ENCODE measurements at places on chromosomes 5 and 9.

- peak; percentile 2 for DNase-seq
Measured at GRCh38 chr5:5523066-5523505, 100.6 kb downstream of the ICE1 start.

DNA sequence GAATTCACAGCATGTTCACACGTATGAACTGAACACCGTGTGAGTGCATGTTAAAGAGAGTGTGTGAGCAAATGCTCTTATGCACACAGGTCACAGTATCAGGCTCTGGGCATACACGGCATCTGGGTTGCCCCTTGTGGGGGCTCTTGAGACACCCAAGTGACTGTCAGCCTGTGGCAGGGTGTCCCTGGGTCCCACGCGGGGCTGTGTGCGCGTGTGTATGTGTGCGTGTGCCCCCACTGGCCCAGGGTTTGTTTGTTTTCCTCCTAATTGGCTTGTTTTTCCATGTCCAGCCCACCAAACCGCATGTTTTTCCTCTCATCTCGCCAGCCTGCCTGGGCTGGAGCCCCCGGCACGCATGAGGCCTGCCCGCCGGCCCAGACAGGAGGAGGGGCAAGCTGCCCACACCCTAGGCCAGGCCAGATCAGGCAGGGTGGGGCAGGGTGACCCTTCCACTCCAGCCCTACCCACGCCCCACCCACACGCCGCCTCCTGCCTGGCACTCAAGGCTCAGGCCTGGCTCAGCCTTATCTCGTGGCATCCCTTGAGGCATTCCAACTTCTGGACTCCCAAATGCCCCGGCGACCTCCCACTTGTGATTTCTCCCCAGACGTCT lies 28.8 kb downstream of the CNTFR start:
- DNase-seq: no peak

DNA sequence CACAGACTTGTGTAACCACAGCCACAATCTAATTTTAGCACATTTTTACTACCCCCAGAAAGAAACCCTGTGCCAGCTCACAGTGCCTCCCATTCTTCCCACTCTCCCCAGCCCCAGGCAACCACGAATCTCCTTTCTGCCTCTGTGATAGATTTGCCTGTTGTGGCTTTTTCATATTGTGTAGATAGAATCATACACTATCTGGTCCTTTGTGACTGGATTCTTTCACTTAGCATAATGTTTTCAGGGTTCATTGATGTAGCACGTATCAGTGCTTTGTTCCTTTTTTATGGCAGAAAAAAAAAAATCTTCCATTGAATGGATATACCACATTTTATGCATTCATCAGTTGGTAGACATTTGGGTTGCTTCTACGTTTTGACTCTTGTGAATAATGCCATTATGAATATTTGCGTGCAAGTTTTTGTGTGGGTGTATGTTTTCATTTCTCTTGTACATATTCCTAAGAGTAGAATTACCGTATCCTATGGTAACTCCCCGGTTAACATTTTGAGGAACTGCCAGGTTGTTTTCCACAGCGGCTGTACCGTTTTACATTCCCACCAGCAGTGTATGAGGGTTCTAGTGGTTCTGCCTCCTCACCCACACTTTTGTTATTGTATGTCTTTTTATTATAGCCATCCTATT lies 64.5 kb downstream of the RCL1 start:
- DNase-seq: no peak

GRCh38 chr5:7261049-7261448 lies 134.9 kb upstream of the ADCY2 start:
- DNase-seq: no peak

DNA sequence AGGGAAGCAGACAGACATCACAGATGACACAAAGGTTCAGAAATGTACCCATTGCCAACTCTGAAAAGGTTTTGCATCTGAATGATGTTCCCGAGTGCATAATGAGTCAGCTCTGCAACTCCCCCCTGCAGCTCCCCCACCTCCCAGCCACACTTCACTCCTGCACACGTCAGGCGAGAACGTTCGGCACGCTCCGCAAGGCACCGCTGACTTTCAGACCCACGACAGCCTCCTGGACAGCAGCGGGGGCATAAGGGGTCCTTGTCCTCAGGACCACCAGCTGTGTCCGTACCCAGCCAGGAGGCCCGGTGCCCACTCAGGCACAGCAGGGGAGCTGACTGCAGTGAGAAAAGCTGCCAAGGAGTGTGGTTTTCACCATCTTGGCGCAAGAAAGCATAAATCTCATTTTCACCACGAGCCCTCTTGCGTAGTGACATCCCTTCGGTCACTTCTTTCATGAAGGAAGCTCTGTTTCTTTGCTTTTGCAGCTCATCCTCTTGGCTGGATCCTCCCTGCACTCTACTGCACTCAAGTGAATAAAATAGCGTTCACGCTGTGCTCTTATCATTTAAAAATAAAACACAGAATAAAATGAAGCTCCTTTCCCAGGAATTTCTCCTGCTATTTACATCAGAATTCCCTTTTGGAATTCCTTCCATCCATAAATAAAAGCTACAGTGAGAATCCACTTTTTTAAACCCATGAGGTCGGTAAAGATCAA lies 9.9 kb downstream of the GFPT2 start:
- DNase-seq: peak; percentile 22

- no peak for DNase-seq
Measured at GRCh38 chr5:141757402-141757801, 75.4 kb upstream of the ARAP3 start.

DNA sequence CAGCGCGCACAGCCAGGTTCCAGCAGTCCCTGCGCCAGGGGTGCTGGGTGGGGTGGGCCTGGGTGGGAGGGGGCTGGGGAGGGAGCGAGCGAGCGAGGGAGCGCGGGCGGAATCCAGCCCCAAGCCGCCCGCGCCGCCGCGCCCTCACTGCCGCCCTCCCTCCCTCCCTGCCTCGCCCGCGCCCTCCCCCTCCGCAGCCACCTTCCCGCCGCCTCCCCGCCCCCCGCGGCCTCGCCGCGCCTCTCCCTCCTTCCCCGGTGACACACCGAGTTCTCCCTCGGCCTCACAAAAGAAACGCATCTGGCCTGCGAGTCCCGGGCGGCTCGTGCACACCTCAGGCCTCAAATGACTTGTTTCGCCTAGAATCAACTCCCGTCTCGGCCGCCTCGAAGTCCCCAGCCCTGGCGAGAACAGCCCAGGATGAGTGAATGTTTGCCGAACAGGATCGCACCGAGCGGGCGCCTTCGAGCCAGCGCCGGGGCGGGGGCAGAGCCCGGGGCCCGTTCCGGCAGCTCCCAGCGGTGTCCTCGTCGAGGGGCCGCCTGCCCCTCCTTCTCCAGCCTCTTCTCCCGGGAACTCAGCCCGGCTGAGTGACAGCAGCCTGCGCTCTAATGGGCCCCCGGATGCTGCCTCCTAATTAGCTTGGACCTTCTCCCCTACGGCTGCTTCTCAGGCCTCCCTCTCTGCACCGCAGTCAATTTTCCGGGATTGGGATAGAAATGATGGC lies 371 bp upstream of the PITX1 start:
- peak; percentile 38 for DNase-seq

DNA sequence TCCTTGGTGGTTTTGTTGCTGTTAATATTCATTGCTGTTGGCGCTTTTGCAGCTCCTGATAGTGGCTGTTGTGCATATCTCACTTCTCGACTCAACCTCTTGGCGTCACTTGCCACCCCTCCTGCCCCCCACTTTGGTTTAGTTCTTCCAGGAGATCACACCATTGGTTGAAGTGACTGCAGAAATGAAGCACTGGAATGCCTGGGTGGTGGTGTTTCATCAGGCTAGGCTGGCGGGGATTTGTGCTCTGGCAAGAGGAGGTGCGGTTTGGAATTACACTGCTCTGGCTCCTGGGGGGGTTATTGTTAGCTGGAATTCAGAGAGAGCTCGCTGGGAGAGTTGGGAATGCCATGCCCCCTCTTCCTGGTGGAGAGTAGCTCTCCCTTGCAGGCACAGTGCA lies 11.5 kb downstream of the PRRC2B start:
- no peak for DNase-seq

- DNase-seq: no peak
Measured at GRCh38 chr5:168366116-168366515, 74.7 kb downstream of the WWC1 start.

GRCh38 chr9:8863886-8864544 lies 1064.4 kb upstream of the DMAC1 start:
- DNase-seq: no peak

DNA sequence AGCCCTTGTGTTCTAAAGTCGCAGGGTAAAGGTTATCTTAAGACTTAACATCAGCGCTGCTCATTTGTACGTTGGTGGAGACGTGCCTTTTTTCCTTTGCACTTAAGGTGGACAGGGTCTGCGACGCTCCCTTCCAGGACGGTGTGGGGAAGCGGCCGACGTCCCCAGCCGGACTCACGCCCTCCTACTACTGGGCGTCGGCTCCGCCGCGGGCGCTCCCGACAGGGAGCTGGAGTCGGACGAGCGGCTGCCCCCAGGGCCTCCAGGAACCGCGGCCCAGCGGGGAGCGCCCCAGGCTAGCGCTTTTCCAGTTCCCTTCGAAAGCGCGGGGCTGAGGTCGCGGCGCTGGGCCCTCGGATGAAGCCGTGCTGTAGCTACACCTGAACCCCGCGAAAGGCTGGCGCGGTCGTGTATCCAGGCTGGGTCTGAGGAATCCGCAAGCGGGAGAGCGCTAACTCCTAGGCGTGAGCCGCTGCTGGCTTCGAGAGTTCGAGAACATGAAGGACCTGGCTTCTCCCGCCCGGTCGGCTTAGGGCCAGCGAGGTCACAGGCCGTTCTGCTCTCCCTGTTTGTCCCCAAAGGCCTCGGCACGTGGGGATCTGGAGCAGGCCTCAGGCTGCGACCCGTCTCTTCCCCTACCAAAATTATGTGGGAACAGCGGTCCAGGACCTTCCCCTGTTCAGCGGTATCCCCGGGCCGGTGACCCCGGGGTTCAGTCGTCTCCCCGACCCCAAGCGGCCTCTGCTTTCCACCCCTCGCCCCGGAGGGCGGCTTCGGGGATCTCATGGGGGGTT lies 3.8 kb upstream of the DMRT3 start:
- DNase-seq: no peak

- no peak for DNase-seq
Measured at GRCh38 chr9:113301548-113301947, 1.6 kb downstream of the RNF183 start.

DNA sequence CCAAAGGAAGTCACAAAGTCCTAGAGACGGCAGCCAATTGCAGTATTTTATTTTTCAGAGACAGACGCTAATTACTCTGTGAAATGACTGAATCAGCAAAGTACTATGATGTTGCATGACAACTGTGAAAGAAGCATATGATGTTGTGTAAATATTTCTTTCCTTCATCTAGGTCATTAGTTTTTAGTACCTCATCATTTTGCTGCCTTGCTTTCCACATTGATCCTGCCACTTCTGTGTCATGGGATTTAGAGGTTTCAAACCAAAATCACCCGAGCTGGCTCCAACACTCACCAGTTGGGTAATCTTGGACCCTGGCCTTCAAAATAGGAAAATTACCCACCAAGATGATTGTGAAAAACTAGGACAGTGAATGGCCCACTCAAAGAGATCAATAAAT lies 585.2 kb downstream of the ACTL7B start:
- DNase-seq: no peak

GRCh38 chr5:145588113-145588512 lies 247.0 kb downstream of the PRELID2 start:
- no peak for DNase-seq
